Effector memory CD4-positive, alpha-beta T cell (primary cell): ENCODE measurements at places on chromosomes 7 and 10.

DNA sequence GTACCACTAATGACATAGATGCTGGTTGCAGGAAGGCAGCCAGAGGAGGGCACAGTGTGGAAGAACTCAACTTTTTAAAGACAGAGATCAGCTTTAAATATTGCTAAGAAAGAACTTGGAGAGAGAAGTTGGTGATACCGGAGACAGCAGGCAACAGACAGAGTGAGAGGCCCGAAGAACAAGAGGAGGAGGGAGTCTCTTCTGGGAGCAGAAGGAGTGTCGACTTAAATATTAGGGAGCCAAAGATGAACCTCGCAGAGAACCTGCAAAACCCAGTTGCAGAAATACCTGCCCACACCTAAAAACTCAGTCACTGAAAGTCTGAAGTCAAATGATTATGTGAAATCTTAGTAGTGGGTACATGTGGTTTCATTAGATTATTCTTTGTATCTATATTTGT, 3.4 kb upstream of the WDR86 start:
- no peak for DNase-seq

DNA sequence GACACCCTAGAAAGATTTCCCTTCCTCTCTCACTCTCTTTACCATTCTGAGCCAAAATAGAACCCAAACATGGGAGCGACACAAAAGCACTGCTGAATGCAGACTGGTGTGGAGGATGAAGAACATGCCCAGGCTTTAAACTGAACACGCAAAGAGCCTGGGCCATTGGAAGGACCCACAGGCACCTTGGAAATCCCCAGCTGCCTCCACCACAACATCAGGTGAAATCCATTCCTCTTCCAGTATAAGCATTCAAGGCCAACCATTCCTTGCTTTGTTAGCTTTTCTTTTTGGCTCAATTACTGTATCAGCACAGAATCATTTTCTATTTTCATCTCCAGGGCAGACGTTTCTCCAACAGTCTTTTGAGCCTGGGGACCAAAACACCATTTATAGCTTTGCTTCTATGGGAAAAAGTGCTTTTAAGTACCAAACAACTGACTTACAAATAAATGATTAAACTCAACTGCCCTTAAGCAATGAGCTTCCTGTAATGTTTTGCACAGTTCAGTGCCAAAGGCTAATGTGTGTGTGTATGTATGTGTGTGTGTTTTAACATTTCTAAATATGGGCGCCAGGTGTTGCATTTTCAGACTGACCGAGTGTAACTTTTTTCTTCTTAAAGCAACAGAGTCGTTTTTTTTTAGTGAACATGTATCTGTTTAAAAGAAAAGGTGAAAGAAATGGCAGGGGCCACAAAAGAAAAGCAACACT, 16.2 kb upstream of the BLNK start:
- DNase-seq, result no peak

GRCh38 chr7:68504716-68505115, 1093.6 kb upstream of the AUTS2 start:
- DNase-seq, result no peak

DNA sequence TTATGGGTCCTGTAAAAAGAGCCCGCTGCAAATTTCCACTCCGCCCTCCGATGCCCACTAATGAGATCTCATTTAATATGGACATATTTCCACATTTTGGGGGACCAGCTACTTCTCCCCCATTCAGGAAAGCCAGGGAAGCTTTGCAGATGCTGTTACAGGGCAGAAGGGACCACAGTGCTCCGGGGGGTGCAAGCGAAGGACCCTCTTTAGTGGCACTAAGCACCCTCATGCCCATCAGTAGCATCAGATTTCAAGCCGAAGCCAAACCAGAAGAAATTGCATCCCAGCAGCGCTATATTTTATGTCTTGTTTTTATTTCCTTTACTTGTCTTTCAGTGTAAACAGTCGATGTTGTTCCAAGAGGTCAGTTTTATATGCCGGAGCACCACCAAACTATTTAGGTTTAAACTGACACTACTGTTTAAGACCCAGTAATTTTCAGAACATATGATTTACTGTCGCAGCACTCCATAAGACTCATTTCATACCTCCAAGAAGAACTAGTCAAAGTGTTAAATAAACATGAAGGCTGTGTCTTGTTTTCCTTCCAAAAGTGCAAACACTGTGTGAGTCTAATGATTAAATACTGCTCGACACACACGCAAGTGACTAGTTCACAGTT, 122.2 kb upstream of the MGMT start:
- no peak for DNase-seq

GRCh38 chr10:132305654-132306342, 2.0 kb downstream of the STK32C start:
- no peak for DNase-seq

DNA sequence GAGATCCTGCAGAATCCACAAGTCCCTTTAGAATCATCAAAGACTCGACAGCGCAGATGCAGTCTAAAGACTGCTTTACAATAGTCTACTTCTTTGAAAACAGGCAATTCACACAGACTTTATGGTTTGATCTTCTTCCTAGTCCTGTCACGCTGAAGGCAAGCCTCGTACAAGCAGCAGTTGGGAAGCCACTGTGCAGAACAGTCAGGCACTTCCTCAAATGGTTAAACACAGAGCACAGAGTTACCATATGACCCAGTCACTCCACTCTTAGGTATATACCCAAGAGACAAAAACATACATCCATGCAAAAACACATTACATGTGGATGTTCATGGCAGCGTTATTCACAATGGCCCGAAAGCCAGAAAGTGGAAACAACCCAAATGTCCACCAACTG, 41.4 kb downstream of the LRRC20 start:
- DNase-seq, result no peak

GRCh38 chr10:14698111-14698828, 76.4 kb downstream of the FAM107B start:
- DNase-seq, result no peak

DNA sequence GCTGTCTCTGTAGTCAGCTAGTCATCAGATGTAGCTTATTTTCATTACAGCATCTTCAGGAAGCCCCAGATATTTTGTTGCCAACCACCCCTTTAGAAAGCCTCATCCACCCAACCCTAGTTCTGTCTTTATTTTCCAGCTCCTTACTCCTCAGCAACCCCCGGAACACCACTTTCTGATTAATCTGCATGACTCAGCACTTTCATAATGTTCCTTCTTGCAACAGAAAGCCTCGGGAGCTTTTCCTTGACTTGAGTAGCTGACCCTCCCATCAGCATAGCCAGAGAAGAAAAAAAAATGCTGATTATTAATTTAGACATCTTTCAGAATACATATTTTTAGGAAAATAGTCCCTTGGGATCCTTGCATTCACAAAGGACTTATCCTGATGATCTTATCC, 244.0 kb upstream of the CXCL12 start:
- no peak for DNase-seq

GRCh38 chr7:26298472-26299058, 6.9 kb downstream of the SNX10 start:
- no peak for DNase-seq

DNA sequence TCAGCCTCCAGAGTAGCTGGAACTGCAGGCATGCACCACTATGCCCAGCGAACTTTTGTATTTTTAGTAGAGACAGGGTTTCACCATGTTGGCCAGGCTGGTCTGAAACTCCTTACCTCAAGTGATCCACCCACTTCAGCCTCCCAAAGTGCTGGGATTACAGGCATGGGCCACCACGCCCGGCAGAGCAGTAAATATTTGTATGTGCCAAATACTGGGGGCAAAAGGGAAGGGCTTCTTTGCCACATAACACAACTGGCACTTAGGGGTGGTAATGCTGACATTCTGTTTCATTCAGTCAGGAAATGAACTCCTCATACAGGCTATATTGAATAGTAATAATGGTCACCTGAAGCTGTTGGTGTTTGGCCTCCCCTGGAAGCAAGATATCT, 41.6 kb downstream of the ACSM6 start:
- DNase-seq, result no peak

DNA sequence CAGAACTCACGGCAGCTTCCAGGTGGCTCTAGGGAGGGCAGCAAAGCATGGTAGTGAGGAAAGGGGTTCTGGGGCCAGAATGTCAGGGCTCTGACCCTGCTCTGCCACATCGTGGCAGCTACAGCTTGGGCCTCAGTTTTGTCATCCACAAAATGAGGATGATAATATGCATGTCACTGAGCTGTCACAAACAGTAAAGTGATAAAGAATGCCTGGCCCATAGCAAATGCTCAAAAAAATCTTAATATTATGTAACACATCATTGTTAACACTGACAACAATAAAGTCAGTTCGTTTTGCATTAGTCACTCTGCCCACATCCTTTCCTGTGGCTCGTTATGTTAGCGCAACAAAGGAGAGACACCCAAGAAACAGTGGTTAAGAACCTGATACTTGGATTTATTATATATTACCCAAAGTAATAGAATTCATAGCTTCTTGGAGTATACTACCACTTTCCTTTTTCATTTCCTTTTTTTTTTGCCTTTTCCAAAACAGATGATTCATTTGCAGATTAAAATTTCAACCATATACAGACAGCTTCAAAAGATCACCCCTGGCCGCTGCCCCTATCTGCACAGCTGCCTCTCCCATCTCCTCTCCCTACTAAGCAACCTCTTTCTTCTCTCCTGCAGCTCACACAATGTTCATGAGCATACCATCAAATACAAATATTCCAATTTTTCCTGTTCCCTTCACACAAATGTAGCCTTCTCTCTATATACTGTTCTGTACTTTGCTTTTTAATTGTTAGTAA, 45.5 kb upstream of the DDC start:
- DNase-seq, result peak; percentile 15

DNA sequence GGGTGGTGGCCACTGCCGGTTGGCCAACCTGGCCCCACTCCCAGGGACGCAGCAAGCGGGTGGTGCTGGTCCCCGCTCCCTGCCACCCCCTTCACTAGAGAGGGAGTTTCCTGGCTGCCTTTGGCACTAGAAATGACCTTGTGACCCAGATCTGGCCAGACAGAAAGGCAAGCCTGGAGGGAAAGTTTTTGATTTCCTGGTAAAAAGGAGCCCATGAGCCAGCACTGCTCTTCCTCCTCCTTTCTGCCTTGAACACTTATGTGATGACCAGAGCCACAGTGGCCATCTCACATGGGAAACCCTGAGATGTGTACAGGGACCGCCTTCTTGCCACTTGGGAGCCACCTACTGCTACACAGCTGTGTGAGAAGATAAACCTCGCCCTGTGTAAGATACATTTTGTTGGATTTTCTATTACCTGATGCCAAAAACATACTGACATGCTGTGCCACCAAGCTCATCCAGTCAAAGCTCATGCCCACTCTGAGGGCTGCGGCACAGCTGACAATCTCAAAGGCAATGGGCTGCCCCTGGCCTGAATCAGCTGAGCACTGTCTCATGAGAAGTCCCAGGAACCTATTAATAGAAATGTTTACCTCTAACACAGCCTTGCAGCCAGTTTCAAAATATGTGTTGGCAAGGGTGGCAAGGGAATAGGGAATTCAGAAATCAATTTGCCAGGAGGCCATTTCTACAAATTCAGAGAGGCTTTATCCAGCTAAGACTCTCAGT, 94.0 kb downstream of the CYTH3 start:
- no peak for DNase-seq

- DNase-seq, result no peak
Observed at GRCh38 chr10:50394832-50395231, 143.5 kb upstream of the ASAH2 start.

DNA sequence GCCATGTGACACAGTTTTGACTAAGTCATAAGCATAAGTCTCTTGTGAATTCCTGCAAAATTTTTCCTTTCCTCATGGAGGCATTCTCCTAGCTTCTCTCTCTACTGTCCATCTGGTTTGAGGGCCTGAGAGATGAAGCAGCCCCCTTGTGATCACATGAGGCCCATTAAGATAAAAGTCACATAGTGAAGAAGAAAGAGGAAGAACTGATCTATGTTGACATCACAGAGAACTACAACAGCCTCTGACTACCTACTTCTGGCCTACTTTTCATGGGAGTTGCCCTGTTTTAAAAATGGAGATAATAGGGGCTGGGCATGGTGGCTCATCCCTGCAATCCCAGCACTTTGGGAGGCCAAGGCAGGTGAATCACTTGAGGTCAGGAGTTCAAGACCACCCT, 50.4 kb downstream of the TFEC start:
- no peak for DNase-seq

DNA sequence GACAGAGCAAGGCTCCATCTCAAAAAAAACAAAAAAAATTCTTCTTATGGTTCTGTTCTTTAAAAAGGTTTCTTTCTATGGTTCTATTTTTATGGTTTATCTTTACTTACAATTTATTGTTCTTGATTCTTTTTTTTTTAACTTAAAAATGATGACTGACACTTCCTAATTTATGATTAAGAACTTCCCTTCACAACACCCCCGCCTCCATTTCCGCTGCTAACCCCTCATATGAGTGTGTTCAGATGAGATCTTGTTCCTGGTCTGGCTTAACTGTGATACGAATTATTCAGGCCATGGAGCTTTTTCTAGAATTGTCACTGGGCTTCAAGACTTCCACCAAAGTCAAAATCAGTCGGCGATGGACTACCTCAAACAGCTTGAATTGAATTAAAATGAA, 33.9 kb downstream of the PTER start:
- no peak for DNase-seq

DNA sequence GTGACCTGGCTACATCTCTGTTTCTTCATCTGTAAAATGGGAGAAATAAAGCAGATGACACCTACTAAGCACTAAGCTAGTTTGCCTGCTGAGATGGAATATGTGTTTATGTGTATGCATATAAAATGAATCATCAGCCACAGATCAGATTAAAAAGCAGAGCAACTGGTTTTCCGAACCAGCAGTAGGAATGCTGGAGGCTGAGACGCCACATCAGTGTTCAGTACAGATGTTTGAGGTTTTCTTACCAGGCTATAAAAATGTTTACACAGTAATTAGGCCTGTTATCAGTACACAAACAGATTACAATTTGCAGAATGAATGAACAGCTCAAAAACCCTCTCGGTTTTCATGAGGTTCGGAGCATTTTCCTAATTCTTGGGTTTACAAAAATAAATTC, 85.8 kb downstream of the CALN1 start:
- DNase-seq, result no peak

GRCh38 chr7:124937076-124937475, 7.5 kb upstream of the POT1 start:
- DNase-seq, result no peak

DNA sequence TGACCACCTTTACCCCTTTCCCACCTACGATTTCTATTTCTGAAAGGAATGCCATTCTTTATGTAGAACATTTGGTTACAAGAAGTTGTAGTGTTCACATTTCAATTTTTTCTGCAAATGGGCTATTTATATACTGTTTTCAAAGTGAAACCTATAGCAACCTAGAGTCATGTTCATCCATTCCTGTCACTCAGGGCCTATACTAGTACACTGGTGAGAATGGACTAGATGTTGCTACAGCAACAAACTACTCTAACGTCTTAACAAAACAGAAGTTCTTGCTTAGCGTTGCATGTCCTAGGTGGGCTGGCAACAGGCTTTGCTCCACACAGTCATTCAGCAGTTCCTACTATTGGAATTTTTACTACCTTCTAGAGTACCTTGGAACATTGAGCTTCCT, 16.3 kb downstream of the CASD1 start:
- DNase-seq, result no peak

- DNase-seq, result no peak
Observed at GRCh38 chr10:97858001-97858439, 8.4 kb downstream of the GOLGA7B start.
